Lower lobe of right lung (tissue), 2 donors: ENCODE measurements at places on chromosomes 2 and 18. TPM values are rescaled to one million over a fixed set of nuclear protein-coding genes. Genes with fewer than 3 reads are reported as not detected.
A peak's percentile ranks its signal among the peaks of the same experiment; 100 is the strongest.

GRCh38 chr18:12306752-12307700, 1.0 kb upstream of the TUBB6 start:
- DNase-seq: no peak

DUSP2 gene
- total RNA-seq: 5.5 TPM

GRCh38 chr2:176566961-176567360, 297.7 kb downstream of the MTX2 start:
- no peak for DNase-seq

DNA sequence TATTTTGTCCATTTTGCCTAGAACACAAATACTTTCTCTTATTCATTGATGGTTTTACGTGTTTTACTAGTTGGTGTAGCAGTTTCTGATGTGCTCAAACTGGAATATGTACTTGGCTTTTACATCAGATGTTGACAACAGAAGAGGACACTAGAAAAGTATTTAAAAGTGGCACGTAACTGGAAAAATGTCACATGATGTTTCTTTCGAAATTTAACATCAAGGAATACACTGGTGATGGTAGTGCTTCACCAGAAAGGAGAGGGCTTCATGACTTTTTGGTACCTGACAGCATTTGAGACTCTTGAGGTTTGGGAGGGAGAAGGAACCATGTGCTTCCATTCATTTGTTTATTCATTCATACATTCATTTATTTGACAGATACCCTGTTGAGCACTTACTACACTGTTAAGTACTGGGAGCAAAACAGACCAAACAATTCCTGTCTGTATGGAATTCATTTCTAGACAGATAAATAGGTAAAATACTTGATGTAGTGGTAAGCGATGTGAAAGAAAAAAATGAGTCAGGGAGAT, 1.5 kb downstream of the GIGYF2 start:
- no peak for DNase-seq

- DNase-seq: no peak
Measured at GRCh38 chr2:120431386-120432292, 85.7 kb downstream of the INHBB start.

DNA sequence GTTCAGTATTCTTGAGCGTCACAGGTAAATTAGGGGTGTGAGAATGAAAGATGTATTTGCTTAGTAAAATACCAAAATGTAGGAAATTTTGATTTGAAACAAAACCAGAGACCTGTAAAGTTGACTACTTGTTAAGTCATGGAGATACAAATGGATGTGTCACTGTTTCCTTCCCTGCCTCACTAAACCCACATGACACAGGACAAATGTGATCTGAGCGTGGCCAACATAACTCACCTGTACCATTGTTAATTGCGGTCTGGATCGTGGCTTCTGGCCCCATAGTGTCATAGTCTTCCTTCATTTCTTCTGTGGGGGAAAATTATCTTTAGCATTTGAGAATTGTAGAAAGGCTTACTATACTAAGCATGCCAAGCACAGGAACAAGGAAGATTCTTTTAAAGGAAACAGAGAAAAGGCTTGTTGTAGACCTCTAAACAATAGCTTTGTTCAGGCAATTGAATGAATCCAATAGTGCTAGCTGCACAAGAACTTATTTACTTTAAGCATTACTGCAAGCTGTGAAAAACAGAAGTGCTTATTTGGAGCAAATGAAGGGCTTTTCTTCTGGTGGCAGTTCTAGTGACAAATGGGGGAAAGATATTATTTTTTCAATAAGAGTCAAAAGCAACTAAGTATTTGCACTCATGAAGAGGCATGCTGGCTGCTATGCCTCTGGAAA, 95.2 kb downstream of the ZEB2 start:
- no peak for DNase-seq

UCN gene
- 4.0 TPM for total RNA-seq

SERPINB4 gene
- not detected for total RNA-seq

DNA sequence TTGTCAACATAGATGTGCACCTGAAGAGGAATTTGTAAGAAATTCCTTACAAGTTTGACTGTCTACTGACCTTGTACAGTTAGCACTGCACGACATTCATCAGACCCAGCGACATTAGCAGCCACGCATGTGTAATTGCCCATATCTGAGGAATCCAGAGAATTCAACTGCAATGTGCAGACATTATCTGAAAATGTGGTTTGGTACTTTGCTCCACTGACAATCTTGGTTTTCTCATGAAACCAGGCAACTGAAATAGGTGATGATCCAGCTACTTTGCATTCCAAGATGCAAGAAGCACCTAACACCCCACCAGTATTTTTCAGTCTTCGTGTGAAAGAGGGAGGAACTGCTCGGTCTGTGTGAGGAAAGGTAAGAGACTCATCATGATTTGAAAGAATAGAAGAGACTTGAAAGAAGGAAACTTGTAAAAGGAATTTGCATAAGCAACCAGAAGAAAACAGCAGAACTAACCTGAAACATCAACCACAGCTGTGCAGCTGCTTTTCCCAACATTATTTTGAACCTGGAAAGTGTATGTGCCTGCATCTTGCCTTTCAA, 83.4 kb downstream of the TTN start:
- no peak for DNase-seq

DNA sequence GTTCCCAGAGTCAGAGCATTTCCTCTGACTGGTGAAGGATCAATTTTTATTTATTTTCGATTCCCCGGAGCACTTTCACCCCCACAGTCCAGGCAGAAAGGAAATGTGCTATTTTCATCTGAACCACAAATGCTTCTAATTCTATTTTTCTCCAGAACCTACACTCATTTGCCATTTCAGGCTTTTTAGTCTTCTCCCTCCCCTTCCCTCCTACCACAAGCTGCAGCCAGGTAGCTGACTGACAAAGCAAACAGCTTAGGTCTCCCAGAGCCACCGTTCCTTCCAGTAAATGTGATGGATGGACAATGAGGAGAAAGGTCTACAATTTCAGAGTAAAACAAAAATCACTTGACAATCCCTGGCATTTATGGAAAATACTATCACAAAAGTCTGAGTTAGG, 76.9 kb downstream of the KLF7 start:
- no peak for DNase-seq

GRCh38 chr2:144445196-144445595, 74.7 kb downstream of the ZEB2 start:
- no peak for DNase-seq

GRCh38 chr2:130377491-130377890, 21.6 kb downstream of the PTPN18 start:
- no peak for DNase-seq

- DNase-seq: no peak
Measured at GRCh38 chr2:198044777-198045176, 240.4 kb downstream of the PLCL1 start.

DNA sequence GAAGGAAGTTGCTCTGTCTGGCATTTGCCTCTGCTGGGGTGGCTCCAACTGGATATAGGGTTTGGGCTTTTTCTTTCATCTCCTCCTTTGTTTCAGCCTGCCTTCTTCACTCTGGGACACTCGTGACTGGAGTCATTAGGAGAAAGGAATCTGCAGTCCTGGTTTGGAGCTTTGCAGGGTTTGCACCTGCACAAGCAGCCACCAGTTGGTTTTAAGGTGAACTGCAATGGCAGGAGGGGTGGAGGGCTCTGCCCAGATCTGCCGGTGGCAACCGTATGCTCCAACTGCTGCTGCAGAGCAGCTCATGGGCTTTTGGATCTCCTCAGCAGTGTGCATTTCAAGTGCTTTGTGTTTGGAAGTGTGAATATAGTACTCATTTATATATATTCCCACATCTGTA, 131.3 kb upstream of the MGAT5 start:
- DNase-seq: no peak

ASAP2 gene
- total RNA-seq: 24.3 TPM

DNA sequence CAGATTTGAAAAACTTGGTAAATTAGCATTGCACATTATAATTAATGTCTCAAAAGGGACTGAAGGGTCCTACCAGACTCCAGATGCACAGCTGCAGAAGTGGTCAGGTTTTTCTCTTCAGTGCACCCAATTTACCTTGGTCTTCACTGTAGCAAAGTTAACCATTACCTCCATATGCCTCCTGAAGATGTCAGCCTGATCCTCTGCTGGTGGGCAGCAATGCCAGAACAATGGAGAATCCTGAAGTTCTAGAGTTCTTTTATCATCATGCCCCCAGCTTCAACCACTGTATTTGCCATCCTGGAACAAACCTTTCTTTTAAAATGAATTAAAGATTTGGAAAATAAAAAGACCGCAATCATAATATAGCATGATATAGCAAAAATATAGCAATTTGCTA, 1774.8 kb upstream of the CELF4 start:
- no peak for DNase-seq

CCDC74B gene
- 7.2 TPM for total RNA-seq

- DNase-seq: no peak
Measured at GRCh38 chr2:56199492-56199891, 15.7 kb downstream of the CCDC85A start.

GRCh38 chr2:145256551-145256950, 736.6 kb upstream of the ZEB2 start:
- DNase-seq: no peak

GRCh38 chr2:44895061-44895460, 46.4 kb upstream of the SIX3 start:
- no peak for DNase-seq

FEV gene
- not detected for total RNA-seq

- DNase-seq: no peak
Measured at GRCh38 chr2:156486147-156486546, 50.0 kb downstream of the GPD2 start.

- peak; percentile 17 for DNase-seq
Measured at GRCh38 chr2:10017313-10017941, 25.9 kb upstream of the KLF11 start.

CEP192 gene
- total RNA-seq: 29.1 TPM
